ENCODE measurements at places on chromosomes 7 and 10. TPM values are rescaled to one million over a fixed set of nuclear protein-coding genes. Genes with fewer than 3 reads are reported as not detected.

DNA sequence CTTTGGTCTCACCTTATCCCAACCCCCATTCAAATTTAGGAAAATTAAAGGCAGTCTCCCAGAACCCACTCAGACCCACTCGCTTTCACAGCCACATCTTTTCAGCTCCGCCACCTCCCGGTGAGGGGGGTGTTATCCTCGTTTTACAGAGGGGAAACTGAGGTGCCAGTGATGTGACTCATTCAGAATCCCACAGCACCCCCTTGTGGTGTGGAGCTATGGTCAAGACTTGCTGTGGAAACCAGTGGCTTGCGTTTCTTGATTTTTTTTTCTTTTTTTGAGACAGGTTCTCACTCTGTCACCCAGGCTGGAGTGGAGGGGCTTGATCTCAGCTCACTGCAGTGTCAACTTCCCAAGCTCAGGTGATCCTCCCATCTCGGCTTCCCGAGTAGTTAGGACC lies 27.6 kb downstream of the SLC35G1 start:
- peak; percentile 22 for DNase-seq

RBM17 gene
- 25.1 TPM for total RNA-seq

DNA sequence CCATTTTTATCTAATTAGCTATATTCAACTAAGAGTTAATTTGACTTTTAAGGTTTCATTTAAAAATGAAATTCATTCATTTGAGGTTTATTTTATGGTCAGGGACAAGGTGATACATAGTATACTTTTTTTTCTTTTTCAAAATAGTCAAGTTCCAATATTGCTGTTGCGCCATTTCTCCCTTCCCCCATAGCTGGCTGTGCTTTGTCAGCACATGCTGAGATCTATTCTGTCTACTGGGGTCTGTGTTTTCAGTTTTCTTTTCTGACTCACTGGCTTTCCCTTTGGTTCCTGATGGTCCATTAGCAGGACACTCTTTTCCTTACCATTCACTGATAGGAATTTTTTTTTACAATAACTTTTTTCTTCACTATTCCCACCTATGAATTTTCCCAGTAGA lies 336.4 kb upstream of the TMEM229A start:
- DNase-seq: no peak

- peak; percentile 96 for DNase-seq
Observed at GRCh38 chr7:44073664-44074348, 8.4 kb upstream of the PGAM2 start.

GRCh38 chr7:132190683-132191082 lies 385.6 kb downstream of the PLXNA4 start:
- DNase-seq: no peak

- DNase-seq: peak; percentile 78
Observed at GRCh38 chr10:31929261-31930022, 811 bp upstream of the ARHGAP12 start.

MYPN gene
- 0.07 TPM for total RNA-seq

DNA sequence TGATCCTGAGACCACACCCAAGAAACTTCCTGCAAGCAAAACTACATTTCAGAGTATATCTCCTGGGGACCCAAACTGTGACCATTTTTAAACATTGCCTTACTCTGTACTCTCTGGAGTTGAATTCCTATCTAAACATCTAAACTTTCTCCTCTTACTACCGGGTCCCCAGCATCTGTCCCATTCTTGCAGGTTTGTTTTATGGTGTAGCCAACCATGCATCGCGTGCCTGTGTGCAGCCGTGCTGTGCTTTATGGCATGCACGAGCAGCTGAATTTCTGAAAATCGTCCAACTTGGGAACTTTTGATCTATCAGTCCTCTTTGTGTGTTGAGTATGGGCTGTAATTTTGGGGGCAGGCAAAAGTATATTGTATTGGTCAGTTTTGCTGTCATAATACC lies 423.8 kb upstream of the DPP6 start:
- no peak for DNase-seq

CPA2 gene
- not detected for total RNA-seq

CPA4 gene
- not detected for total RNA-seq

DNA2 gene
- total RNA-seq: 8.2 TPM

DNA sequence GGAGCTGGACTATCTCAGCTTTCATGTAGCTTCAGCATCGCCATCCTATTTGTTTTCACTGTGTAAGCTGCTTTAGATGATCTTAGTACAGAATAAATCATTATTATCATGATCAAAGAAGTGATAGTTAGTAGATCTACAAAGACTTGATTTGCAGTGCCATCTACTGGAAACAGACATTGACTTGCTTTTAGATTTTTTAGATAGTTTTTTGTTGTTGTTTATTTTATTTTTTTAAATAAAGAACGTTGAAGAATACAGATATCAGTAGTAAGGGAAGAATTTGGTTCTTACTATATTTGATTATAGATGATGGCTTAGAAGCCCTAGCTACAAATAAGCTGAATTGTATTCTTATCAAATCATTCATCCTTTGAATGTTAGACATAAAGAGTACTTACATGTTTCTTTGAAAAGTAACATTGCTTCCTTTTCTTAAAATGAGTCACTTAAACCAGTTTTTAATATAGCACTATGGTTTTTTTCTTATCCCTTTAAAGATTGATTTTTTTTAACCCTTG lies 6.3 kb upstream of the SFMBT2 start:
- no peak for DNase-seq

DNA sequence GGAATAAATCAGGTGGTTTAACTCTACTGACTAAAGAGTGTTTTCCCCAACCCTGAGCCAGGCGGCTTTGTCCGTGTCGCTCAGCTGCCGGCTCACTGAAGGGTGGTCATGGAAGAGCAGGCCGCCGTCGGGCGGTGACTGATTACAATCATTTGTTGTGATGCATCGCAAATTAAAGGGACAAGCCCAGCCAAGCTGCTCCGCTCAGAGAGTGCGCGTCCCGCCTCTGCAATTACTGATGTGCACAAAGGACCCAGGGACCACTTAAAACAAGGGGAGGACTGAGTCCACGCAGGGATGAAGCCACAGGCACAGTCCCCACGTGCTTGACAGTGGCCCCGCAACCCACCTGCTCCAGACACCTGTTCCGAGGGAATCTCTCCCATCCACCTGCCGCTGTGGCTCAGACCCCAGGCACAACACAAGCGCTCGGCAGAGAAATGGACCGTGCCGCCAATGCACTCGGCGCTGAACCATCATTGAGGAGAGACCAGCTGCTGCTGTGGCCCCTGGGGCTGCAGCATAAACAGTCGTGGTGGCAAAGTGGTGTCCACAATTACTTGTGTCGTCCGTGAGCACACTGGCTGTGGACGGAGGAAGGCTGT lies 526.5 kb downstream of the PTPRN2 start:
- no peak for DNase-seq

DNA sequence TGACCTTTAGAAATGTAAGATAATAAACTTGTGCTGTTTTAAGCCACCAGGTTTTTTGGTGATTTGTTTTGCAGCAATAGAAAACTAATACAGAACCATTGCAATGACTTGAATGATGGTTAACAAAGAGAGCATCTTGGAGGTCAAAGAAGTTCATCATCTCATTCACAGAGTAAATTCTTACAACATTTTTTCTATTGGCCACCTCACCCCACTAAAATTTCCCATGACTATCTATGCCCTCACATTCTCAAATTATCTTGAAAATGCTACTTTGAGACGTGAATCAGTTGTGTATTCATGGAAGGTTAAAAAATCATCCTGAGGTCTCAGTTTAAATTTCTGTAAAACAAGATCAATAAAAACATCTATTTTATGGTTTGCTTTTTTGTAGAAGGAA lies 754.2 kb downstream of the SORCS1 start:
- no peak for DNase-seq

TRIL gene
- 0.29 TPM for total RNA-seq

DNA sequence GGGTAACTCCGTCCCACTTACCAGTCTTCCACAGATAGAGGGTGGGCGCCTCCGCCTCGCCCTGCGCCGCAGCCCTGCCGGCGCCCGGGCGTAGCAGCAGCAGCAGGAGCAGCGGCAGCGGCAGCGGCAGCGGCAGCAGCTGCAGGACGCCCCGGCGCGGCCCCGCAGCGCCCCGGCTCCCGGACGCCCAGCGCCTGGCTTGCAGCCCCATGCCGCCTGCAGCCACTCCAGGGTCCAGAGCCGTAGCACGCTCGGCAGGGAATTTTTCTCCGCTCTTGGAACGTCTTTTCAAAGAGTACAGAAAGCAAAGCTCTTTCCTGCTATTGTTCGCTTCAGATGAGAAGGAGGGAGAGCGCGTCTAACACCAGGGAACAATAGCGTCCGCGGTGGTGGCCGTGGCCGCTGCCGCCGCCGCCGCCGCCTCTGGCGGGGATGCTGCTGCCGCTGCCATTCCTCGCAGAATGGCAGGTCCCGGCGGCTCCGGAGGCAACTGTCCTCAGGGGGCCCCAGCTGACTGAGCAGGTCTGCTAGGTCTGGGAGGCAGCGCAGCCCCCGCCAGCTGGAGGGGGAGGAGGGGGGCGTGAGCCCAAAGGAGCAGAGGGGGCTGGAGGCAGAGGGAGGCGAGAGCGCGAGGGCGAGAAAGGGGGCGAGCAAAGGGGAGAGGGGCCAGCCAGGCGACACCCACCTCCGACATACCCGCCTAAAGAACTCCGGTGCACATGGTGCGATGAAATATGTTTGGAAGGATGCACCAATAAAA lies at the start of gene THSD7A:
THSD7A (minus strand) TSS at position 463 of the 760 bp plus-strand sequence; CDS start at position 211, 252 bp downstream.
- peak; percentile 67 for DNase-seq

SEMA3E gene
- 0.11 TPM for total RNA-seq

- no peak for DNase-seq
Observed at GRCh38 chr10:110399106-110399964, 94.6 kb upstream of the SMNDC1 start.

DNA sequence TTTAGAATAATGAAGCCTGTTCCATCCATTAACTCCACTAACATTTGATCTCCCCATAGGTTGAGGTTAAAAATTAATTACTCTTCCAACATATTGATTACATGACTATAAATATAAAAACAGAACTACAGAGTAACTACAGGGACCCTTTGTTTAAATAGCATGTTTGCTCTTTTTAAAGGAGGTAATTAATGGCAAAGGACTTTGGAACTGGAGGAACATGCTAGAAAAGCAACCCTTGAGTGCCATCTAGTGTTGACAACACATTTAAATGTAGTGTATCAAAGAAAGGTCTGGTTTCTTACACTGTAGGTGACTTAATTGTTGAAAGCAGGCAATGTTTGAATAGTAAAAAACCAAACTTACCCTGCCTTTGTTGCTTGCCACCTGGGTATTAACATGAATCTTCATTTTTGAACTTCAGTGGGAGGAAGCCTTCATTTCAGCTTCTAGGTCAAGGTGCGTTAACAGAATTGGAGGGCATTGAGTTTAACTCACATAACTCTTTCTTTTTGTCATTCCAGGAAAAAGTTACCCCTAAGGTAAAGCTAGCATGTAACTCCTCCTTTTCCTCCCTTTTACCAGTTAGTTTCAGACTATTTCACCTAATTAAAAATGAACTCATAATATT lies 52.6 kb upstream of the CAPZA2 start:
- no peak for DNase-seq

NYAP1 gene
- total RNA-seq: 0.22 TPM

MARCHF5 gene
- total RNA-seq: 14.6 TPM

- no peak for DNase-seq
Observed at GRCh38 chr10:35058134-35058533, 32.0 kb downstream of the CUL2 start.

ZCCHC24 gene
- total RNA-seq: 19.8 TPM

GRCh38 chr10:61929555-61929954 lies 28.1 kb downstream of the ARID5B start:
- no peak for DNase-seq

DNA sequence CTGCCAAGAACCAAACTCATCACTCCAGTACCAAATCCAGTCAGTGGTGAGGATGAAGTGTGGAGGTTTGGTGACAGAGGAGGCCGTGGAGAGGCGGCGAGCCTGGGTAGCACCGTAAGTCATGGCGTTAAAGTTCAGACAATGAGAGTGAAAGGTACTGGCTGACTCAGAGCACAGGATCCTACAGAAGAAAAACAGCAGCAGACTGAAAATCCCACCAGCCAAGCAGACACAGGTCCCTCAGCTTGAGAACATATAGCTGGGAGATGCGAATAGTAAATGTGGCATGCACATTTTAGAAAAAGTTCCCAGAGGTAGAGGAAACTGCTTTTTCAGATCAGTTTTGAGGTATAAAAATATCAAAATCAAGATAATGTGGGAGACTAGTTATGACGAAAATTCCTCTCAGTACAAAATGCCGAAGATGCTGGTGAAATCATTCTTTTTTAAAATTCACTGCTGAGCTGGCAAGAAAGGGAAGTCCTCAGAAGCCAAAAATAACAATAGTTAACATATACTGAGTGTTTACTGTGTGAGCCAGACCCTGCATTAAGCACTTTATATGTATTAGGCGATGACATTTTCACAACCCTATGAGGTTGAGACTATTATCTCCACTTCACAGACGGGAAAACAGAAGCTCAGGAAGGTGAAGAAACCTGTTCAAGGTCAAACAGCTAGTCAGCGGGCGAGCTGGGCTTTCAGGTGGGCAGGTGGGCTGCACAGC lies 20.9 kb downstream of the PARP12 start:
- DNase-seq: no peak

DNA sequence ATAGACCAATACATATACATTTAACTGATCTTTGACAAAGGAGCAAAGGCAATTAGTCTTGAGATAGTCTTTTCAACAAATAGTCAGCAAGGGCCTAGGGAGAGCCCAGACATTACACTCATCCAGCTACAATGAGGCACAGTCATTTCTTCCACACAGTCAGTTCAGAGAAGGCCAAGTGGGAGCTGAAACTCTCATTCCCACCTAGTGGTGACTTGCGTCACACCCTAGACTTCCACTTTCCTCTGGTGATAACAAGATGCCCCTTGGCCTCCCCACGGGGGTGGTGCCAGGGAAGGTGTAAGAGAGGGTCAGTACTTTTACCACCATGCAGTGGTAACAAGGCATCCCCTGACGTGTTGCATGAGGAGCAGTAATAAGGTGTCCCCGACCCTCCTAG lies 8.0 kb downstream of the FRMPD2 start:
- DNase-seq: no peak

TAS2R5 gene
- 0.51 TPM for total RNA-seq

GRCh38 chr7:25216837-25217236 lies 11.4 kb downstream of the NPVF start:
- no peak for DNase-seq

- DNase-seq: no peak
Observed at GRCh38 chr10:30639946-30640786, 10.6 kb upstream of the LYZL2 start.
